DMS79 treated with DMSO at 0.1 percent for 48 hours (cell line): ENCODE measurements at places on chromosomes 7 and 10.
A peak's percentile ranks its signal among the peaks of the same experiment; 100 is the strongest.

- DNase-seq: no peak
Measured at GRCh38 chr7:2244404-2244995, 2.5 kb downstream of the NUDT1 start.

DNA sequence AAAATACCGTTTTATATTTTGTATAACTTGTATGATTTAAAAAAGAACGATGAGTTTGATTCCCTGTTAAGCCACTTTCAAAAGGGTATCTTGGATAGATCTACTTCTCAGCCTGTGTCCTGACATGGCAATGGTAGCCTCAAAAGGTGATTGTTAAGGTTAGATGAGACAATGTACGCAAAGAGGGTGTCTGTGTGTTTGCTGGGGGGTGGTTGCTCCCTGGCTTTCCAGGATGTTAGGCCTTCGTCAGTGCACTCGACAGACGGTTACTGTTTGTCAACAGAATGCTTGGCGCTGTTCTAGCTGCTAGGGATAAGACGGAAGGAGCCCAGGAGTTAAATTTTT lies 90.3 kb downstream of the NEURL1 start:
- DNase-seq: no peak

GRCh38 chr7:89777499-89777898 lies 376.8 kb upstream of the STEAP1 start:
- DNase-seq: no peak

DNA sequence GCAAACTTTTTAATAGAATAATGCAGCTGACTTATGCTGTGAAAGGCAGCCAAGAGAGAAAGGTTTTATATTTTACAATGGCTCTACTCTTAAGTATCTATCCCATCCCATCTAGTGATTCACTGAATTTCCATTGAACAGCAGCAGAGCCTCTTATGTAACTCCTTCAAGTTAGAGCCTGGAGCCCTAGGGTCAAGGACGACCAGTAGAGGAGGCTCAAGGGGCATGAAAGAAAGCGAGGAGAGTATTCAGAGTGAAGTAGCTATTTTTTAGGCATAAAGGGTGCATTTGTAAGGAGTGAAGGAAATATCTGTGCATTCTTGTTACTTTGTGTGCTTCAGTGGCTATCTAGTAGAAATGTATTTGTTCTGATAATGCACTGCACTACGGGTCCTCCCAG lies 180.2 kb upstream of the TPK1 start:
- DNase-seq: no peak

- DNase-seq: no peak
Measured at GRCh38 chr7:39527951-39528350, 38.3 kb upstream of the YAE1 start.

DNA sequence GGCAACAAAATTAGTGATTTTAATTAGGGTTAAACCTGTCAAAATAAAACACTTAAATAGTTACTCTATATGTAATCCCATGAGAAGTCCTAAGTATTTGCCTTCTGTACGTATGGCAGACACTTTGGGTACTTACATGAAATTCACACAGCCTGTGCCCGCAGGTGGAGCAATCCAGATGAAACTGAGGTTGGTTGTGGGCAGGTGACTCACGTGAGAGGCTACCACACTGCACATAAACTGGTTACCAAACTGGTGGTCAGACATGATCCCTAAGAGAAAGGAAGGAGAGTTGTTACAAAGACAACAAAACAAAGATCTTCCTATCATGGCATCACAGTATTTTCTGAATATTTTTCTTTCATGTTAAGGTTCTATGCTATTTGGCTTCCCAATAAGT lies 156.1 kb downstream of the RELN start:
- DNase-seq: no peak

GRCh38 chr7:152661479-152661878 lies 14.5 kb downstream of the XRCC2 start:
- DNase-seq: no peak

DNA sequence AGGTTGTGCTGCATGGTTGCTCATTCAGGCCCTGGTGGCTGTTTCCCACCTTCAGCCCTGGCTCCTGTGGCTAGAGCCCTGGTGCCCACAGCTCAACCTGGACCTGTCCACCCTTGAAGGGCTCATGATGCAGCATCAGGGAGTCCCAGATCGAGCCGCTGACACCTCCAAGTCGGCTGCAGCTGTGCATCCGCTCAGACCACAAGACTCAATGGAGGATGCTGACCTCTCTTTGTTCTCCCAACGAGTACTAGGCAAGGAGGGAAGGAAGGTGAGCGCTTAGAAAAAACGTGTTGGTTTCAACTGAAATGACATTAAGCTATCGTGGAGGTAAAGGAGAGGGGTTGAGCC lies 9.5 kb upstream of the C10orf95 start:
- DNase-seq: no peak

- peak; percentile 13 for DNase-seq
Measured at GRCh38 chr10:122164815-122165483, 106.1 kb upstream of the BTBD16 start.

- no peak for DNase-seq
Measured at GRCh38 chr10:70055550-70055949, 2.9 kb downstream of the MACROH2A2 start.

DNA sequence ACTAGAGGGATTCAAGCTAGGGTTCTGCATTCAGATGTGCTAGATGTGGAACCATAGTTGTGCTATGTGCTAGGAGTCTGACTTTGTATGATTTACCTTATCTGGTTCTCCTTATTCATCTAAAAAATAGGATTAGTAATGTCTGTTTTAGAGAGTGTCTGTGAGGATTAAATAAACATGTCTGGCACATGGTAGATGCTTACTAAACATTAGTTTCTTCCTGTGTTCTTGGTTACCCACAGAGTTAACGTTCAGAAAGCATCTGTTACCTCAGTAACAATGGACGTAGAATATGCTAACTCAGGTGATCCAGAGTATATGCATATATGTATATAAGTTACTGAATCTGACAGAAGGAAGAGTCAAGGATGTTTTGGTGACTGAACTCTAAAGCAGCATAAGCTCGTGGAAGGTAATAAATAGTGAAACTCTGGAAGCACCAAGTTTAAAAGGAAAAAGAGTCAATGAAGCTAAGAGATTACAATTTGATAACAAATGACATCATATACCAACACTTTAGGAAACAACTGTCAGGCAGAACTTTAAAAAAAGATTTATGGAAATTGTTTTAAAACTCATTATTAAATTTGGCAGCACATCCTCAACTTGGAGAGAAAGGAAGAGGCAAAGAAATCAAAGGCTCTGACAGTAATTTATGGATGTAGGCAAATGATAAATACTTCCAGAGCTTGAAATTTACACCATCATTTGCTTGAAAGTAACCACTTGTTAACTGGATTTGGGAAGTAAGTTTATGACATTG lies 127.0 kb downstream of the CCNY start:
- DNase-seq: no peak

- DNase-seq: no peak
Measured at GRCh38 chr7:132592936-132593335, 16.7 kb upstream of the PLXNA4 start.

DNA sequence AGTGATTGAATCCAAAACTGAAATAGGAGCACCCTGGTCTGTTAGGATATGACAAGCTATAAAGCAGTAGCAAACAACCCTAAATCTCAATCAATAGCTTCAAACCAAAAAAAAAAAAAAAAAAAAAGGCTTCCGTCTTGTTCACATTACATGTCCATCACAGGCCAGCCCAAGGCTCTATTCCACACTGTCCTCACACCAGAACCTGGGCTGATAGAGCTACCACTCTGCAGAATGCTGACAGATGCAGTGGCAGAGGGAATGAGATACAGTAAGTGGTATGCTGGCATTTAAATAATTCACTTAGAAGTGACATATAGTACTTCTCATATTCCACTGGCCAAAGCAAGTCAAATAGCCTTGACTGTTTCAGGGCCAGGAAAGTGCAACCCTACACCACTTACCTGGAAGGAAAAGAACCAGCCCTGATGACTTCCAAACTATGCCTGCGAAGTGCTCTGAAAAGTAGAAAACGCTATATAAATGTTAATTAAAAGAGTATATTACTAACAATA lies 5.8 kb downstream of the CDCA7L start:
- no peak for DNase-seq

- no peak for DNase-seq
Measured at GRCh38 chr10:23445591-23445990, 6.7 kb downstream of the OTUD1 start.
